ENCODE measurements at places on chromosomes 7 and 10.

GRCh38 chr7:131342864-131343442, 15.3 kb downstream of the MKLN1 start:
- no peak for DNase-seq

GRCh38 chr7:41955893-41956675, 253.2 kb upstream of the INHBA start:
- no peak for DNase-seq

GRCh38 chr7:71718563-71718962, 586.6 kb downstream of the GALNT17 start:
- no peak for DNase-seq

DNA sequence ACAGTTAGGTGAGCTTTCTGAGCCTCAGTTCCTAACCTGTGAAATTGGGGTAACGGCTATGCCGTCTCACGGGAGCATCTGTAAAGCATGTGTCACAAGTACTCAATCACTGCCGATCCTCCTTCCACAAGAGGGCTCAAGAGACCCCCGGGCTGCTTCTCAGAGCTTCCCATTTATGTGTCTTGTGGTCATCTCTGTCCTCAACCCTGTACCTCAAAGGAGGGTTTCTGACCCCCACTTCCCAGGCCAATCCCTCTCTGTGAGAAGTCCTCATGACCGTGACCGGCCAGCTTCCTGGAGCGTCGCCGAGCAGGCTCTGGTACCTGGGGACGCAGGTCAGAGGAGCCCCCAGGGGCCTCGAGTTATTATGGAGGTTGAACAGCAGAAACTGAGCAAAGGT, 510 bp upstream of the TRPV5 start:
- no peak for DNase-seq

Data from cortex of kidney (tissue), 1 donor.